ENCODE measurements at places on chromosomes 7 and 10. TPM values are rescaled to one million over a fixed set of nuclear protein-coding genes. Genes with fewer than 3 reads are reported as not detected.

ACTL6B gene
- not detected for total RNA-seq

SPDYE9 gene
- total RNA-seq, result not detected

- no peak for DNase-seq
These were observed 276.8 kb upstream of the AKR1E2 start for GRCh38 chr10:4549139-4549653.

- no peak for DNase-seq
These were observed 41.1 kb downstream of the CXCL12 start for GRCh38 chr10:44343843-44344242.

CYP2C19 gene
- not detected for total RNA-seq

DNA sequence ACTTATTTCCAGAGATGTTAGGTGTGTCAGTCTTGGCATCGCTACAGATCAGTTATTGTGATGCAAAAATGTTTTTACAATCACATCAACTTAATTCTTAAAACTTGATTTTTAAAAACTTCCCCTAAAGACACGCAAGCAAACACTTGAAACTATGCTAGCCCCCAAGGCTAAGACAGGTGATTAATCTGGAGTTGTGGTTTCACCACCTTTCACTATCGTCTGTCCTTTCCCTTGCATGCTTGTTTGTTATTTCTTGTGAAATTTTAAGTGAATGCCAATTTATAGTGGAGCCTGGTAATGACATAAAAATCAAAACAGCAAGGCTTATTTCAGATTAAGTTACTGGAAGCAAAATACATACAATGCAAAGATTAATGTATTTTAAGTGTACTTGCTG is 70.4 kb downstream of the SLC35B4 start:
- DNase-seq, result no peak

- no peak for DNase-seq
These were observed 15.9 kb upstream of the TCF7L2 start for GRCh38 chr10:112934193-112934592.

KLF14 gene
- total RNA-seq, result not detected

Measured in activated CD8-positive, alpha-beta memory T cell treated with anti-CD3 and anti-CD28 coated beads, Interleukin-2, amount 10 ng/mL, durations not matched to agents 7 days and 5 days (primary cell).